ENCODE measurements at places on chromosomes 1 and 21.

- DNase-seq: no peak
Observed at GRCh38 chr1:239771550-239771949, 320.1 kb upstream of the FMN2 start.

- DNase-seq: no peak
Observed at GRCh38 chr21:41802198-41802584, 35.3 kb upstream of the RIPK4 start.

DNA sequence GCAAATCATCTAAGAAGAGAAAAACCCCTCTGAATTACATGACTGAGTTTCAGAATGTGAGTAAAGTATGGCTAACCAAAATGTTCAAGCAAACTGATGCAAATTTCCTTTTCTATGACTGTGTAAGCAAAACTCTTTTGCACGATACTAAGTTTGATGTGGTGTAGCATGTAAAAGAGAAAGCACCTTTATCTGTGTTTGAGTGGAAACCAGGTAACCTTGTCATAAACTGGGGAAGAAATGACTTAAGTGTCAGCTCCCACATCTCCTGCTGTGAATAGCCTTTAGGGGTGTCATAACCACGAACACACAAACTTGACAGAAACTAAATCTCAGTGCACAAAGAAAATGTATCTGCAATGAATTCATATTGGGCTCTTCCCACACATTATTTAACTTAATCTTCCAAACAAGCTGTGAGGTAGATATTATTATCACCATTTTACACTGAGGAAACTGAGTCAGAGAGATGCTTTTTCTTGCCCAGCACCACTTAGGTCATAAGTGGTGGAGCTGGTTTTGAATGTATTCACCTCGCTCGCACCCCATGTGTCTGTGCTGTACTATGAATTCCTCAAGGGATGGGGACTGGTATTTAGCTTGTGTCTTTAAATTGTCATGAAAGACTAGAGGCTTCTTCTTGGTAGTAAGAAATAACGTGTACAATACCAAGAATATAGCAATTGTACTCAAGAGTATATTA, 32.9 kb upstream of the IL12RB2 start:
- DNase-seq: no peak

- peak; percentile 92 for DNase-seq
Observed at GRCh38 chr21:33380483-33380998, 22.7 kb upstream of the IFNGR2 start.

GRCh38 chr1:114192328-114192727, 38.7 kb upstream of the SYT6 start:
- no peak for DNase-seq

GRCh38 chr1:214248311-214249085, 32.5 kb upstream of the SMYD2 start:
- no peak for DNase-seq

GRCh38 chr1:208929575-208929974, 653.9 kb upstream of the CAMK1G start:
- DNase-seq: no peak

- peak; percentile 59 for DNase-seq
Observed at GRCh38 chr1:12078938-12079861, 16.1 kb downstream of the TNFRSF8 start.

DNA sequence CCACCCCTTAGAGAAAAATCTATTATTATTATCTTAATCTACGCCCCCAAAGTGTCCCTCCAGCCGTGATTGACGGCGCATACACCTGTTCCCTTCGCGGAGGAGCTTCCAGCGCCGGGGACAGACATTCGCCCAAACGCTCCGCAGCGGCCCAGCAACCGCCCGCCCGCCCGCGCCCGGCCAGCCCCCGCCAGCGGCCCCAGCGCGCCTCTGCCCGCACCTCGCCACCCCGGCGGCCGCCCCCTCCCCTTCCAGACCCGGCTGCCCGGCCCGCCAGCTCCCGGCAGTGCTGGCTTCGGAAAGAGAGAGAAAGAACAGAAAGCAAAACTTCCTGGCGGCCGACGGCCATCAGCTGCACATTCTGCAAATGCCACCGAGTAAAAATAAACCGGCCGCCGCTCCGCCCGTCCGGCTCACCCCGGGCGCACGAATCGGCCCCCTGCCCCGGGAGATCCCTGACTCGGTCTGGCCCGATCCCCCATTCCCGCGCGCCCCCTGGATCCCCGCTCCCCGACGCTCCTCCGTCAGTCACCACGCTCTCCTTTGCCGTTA, 1.6 kb downstream of the CASZ1 start:
- no peak for DNase-seq

DNA sequence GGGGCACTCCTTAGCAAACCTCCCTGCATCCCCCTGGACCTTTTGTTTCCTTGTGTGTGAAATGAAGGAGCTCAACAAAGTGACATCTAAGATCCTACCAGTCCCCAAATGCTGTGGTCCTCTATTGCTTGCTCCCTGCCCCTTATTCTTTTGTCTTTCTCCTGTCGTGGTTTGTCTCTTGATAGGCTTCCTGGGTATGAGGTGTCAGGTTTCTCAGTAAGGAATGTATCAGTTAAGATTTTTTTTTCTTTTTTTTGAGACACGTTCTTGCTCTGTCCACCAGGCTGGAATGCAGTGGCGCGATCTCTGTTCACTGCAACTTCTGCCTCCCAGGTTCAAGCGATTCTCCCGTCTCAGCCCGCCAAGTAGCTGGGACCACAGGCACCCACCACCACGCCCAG, 16.8 kb downstream of the CNIH3 start:
- DNase-seq: no peak

GRCh38 chr1:25695090-25695770, 78.6 kb downstream of the MAN1C1 start:
- no peak for DNase-seq

DNA sequence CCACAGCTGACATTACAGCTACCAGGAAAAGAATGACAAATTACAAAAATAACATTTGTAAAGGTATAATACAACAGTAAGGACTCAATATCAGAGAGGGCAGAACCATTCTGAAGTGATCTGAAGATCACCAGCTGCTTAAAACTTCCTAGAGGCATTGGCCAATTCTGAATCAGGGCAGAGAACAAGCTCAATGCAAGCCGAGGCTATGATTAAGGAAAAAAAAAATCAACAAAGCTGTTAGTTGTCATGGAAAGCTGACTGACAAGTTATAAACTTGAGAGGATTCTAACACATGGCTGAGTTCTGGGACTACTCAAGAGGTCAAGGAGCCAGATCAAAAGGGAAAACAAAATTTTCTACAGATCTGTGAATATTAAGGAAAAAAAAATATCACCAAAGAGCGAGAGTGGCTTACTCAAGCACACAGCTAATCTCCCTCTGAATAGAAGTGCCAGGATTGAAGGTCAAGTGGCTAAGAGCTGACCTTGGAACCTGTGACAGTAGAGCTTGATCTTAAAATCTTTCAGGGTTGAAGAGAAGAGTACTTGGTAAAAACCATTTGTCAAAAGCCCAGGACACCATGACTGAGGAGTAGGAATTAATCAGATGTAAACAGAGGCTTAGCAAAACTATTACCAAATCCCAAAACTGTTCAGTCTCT, 383.4 kb downstream of the USP25 start:
- DNase-seq: no peak

DNA sequence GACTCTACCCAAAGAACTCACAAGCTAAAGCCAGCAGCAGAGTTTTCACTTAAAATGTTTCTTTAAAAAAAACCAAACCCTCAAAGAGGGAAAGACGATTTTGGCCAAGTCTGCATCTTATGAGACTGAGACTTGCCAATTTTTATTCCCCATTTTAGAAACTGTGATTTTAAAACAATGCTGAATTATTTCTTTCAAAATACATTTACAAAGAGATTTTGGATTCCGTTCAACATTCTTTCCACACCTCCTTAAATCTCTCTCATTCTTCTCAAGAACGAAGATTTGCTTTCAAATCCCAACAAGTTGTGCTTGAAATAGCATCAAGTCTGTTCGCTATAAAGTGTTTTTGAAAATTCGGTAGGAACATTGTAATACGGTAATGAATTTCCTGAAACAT, 133.9 kb upstream of the VANGL1 start:
- DNase-seq: no peak

GRCh38 chr1:30052178-30052577, 671.2 kb downstream of the MATN1 start:
- no peak for DNase-seq

DNA sequence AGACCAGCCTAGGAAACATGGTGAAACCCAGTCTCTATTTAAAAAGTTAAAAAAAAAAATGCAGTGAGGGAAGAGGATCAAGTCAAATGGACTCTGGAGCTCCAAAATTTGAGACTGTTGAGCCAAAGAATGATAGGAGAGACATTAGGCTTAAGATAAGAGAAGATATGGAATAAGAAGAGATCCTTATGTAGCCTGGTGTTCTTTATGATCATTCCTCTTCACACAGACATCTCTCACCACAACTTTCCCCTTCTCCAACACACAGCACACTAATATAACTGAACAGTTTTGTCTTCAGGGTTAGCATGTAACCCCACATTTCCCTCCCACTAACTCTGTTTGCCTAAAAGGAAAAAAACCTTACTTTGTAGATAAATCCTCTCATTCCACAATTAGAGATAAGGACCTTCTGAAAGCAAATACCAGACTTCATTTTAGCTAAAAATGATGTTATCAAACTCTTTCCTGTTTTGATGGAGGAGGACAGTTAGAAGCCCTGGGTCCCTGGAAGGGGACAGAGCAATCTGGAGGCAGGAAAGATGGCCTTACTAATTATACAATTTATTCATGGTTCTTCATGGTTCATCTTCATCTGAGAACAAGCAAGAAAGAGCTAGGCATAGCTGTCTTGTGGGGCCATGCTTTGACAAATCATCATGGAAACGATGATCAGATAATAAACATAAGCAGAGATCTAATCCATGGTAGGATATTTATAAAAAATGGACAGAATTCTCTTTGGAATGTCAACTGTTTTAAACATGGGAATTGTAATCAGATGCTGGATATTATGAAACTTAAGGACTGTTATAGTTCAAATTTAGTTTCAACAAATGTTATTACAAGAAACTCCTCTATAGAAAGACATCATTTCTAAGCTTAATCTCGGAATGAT, 96.7 kb upstream of the S1PR1 start:
- no peak for DNase-seq

DNA sequence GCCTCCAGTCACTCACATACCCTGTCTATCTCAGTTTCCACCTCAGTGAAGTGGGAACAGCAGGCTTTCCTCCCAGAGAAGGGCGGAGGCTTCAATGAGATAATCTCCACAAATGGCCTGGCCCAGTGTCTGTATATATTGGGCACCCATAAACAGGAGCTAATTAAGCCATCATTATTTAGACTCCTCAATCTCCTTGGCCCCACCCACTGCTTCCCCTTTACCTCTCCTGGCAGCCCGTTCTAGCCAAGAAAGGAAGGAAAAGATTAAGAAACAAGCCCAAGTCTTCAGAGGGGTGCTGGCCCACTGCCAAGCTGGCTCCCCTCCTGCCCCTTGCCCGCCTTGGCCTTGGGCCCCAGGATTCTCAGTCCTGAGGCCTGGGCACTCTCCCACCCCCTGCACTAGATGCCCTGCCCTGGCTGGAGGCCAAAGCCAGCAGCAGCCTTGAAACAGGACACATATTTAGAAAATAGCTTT, 15.9 kb upstream of the EPB41 start:
- no peak for DNase-seq

- no peak for DNase-seq
Observed at GRCh38 chr1:159188375-159188788, 16.3 kb upstream of the ACKR1 start.

GRCh38 chr1:28538286-28538685, 14.6 kb upstream of the TRNAU1AP start:
- DNase-seq: no peak

GRCh38 chr1:109659145-109659544, 3.2 kb downstream of the GSTM4 start:
- DNase-seq: no peak

DNA sequence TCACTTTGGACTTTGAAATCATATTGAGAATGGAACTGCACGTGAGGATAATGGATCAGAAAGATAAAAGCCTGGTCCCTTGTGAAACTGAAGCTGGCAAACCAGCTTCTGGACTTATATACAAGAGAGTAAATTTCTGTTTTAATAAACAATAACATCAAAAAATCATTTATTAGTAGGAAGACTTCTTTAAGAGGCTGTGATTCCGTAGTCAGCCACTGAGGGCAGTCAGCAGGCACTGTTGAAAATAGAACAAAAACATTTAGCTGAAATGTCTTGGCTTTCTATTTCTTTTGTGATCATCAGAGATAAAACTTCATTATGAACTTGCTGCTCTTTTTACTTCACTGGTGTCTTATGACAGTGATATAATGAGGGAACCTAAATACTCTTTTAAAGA, 489.4 kb downstream of the PCP4 start:
- no peak for DNase-seq

DNA sequence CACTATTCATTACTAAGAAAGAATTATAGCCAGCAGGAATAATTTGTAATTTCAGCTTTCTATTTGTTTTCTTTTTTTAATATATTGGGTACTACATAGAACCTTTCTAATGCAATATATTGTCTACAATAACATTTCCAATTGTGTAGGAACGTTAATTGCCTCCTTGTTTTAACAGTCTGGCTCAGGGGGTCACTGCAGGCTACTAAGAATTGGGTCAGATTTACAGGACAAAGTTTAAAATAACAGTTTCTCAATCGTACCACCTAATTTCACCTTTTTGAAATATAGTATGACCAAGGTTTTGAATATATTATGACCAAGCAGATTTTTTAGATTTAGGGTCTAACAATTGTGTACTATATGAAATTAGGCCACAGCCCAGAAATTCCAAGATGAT, 2.4 kb downstream of the CFH start:
- no peak for DNase-seq

DNA sequence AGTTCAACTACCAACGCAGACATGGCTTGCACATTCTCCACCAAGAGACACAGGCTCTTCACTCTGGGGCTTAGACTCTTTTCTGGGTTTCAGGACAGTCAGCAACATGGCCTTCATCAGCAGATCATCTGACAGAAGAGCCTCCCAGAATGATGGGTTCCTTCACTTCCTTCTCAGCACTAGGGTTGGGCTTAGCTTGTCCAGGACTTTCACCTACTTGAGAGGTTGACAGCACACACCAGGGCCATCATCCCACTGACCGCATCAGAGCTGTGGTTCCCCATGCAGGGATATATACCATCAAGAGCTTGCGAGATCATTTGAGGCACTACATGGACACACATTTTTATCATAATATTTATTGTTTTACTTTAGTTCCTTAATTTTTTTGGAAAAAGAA, 10.4 kb upstream of the NCF2 start:
- no peak for DNase-seq

GRCh38 chr1:54810153-54810942, 9.2 kb upstream of the TTC22 start:
- peak; percentile 72 for DNase-seq

Data from activated naive CD4-positive, alpha-beta T cell treated with Interleukin-2 at 50 U/mL for 16 hours (primary cell).